ENCODE measurements at places on chromosomes 11 and 22.

GRCh38 chr22:20245577-20246367 lies 22.3 kb downstream of the RTN4R start:
- no peak for DNase-seq

DNA sequence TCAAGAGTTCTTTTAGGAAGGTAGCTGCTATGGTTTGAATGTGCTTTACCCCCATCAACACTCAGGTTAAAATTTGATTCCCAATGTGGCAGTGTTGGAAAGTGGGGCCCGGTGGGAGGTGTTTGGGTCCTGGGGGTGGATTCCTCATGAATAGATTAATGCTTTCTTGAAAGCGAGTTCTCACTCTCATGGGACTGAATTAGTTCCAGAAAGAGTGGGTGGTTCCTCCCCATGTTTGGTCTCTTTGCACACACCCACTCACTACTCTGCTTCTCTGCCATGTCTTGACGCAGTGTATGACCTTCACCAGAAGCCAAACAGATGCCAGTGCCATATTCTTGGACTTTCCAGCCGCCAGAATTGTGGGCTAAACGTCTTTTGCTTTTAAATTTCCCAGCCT lies 394.4 kb downstream of the OPCML start:
- no peak for DNase-seq

DNA sequence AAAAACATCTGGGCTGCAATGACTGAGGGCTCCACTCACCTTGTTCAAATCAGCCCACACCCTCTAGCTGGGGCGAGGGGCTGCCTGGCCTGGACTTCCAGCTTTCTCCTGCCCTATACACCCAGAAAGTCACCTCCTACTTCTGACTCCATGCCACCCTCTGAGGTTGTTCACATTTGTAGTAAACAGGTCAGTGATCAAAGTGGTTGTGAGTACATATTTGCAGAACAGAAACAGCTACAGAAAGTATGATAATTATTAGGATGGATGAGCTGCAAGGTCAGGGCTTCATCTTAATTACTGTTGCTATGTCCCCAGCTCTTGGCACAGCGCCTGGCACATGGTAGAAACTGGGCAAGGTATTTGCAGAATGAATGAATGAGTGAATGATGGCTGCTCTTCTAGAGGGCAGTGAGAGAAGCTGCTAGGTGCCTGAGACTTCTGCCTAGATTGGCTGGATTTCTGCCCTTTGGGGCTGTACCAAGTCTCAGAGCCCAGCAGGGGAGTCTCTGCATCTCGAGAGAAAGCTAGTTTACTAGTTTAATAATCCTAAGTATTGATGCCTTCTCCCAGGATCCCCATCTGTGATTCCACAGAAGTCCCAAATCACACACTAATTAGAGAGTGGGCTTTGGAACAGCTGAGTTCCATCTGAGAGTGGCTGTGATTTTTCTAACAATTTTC lies 36.0 kb downstream of the SYT13 start:
- no peak for DNase-seq

DNA sequence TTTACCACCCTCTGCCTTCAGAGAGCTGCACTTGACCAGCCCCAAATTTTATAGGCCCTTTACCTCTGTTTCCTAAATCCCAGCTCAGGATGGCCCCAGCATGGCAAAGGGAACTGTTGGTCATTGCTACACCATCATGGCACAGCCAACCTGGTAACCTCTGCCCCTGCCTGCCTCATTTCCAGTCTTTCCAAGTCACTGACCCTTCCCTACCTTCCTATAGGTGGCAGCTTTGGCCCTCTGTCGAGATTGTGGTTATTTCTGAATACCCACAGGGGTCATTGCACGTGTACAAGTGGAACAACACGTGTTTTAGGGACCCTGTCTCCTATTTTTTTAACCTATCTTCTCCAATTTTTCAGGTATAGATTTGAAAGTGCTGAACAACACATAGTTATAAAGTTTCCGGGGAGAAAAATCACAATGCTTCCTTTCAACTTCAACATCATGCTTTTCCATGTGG lies 2.8 kb downstream of the GALNT18 start:
- DNase-seq, result no peak

DNA sequence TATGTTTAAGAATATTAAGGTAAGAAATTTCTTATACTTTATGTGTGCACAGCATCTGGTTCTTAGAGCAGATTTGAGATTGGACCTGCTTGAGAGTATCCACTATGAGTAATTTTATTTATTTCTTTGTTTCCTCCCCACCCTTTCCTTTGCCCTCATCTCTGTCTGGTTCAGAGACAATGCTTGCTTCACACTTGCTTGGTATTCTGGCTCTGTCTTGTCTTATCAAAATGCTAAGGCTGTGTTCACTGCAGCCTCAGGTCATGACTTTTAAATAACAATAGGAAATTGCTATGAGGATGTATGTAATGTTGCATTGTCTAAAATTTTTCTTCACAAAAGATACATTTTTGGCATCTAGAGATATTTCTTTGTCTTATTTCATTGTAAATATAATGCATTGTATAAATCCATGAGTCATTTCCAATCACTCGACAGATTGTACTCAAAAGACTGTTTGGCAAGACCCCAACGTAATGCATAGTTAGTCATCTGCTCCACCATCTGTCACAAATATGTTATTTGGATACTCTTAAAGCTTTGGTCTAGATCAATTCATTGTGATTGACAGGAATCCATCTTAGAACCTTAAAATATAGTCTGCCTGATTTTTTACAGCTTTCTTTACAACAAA lies 395.7 kb downstream of the AASDHPPT start:
- no peak for DNase-seq

DNA sequence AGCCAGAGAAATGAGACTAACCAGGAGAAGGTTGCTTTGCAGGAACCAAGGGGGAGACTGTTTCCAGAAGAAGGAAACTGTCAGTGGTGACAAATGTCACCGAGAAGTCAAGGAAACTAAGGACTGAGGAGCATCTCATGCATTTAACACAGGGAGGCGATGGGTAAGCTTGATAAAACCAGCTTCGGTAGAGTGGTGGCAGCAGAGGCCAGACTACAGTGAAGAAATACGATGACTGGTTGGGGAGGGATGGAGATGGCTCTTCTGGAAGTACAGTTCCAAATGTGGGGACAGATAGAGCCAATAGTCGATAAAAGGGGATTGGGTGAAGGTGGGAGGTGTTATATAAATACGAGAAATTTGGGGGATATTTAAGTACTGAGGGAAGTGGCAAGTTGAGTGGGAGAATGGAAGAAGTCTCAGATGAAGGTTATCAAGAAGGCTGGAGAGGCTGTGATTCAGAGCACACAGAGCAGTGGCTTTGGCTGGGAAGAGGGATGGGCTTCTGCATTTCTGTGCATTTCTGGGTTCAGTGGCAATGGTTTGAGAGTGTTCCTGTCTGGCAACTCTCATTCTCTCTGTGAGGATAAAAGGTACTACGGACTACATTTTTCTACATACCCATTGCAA lies 29.2 kb downstream of the SC5D start:
- DNase-seq, result no peak

- DNase-seq, result no peak
Measured at GRCh38 chr11:1727096-1727690, 23.2 kb downstream of the IFITM10 start.

GRCh38 chr11:60347084-60347797 lies 20.2 kb downstream of the MS4A6E start:
- DNase-seq, result no peak

DNA sequence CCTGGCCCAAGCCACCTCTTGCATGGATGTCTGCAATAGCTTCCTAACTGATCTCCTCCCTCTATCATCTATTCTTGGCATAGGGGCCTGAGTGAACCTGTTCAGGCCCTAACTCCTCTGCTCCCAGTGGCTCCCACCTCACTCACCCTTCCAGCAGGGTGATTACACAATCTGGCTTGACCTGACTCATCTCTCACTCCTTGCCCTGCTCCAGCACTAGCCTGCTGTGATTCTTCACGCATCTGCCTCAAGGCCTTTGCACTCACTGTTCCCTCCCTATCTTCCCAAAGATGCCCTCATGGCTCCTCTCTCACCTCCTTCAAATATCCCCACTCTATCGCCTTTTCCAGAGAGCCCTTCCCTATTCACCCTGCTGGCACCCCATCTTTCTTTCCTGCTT lies 10.5 kb downstream of the SCN4B start:
- no peak for DNase-seq

GRCh38 chr11:60985991-60986915 lies 14.8 kb downstream of the CD6 start:
- DNase-seq, result peak; percentile 82

DNA sequence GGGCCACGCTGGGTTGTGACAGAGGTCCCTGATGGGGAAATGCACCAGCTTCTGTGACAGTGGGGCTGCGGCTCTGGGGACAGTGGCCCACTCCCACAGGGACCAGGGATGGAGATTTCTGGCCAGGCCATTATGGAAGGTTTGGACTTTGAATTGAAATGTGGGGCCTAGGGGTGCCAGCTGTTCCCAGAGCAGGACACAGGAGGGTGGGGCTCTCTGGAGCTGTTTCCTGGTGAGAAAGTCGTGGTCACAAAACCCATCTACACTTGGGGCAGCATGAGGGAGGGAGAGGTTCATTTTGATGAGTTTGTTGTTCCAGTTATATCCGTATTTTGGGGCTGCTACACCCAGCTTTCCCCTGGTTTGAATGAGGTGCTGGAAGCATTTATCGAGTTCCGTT lies 52.2 kb downstream of the LRP5 start:
- no peak for DNase-seq

DNA sequence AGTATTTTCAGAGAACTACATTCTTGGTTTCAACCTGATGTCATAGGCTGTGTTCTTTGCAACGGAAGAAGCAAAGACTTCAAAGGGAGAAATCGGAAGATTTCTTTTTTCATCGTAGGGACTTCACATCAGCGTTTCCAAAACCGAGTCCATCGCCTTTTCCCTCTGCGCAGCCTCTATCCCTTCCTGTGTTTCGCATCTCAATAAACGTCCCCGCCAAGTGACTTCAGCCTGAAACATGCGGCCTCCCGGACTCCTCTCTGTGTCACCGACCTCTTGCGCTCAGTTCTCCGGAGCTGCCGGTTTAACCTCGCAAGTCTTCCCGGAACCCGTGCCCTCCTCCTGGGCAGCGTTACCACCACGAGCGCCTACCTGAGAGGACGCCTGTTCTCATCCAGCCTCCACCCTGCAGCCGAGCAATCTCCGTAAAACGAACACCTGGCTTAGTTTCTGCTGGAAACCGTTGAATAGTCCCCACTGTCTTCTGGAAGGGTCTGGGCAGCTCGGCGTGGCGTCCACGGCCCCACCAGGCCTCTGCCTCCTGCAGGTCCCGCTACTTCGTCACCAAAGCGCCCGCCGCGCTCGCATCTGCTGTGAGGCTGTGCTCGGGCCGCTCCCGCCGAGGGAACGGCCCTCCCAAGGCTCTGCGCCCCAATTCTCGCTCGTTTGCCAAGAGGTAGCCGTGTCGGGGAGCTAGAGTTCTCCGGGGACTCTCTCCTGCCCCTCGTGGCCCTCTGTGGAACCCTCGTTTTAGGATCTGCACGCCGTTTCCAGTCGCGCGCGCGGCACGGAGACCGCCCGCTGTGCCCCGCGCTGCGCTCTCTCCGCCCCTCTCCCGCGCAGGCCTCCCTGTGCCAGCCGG lies at the start of gene GLB1L3:
Gene GLB1L3 (plus strand): TSS at position 846 of the 862 bp plus-strand sequence. CDS start 362 bp downstream, outside the sequence.
- DNase-seq, result peak; percentile 52

DNA sequence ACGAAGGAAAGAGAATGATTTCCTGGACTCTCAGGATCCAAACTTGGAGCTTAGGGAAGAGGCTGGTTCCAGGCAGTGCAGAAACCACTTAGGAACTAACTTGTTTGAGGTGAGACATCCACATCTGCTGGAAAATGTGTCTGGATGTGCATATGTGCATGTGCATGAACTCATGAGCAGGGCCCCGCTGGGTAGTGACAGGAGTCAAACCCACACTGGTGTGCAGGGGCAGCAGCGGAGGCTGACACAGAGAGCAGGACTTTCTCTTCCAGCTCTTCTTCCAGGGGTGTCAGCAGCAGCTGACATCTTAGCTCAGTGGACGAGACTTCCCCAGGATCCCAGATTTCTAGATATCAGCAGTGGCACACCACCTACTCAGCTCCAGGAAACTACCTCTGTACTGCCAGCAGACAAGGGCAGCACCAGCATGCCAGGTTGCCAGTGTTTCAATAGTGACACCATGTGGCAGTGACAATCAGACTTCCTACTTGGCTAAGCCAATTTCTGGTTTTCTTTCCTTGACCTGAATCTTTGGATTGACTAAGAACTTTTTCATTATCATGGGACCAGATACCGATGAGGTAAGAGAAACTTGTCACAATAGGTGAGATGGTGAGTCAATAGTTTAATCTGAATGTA lies 227.5 kb upstream of the ZC3H12C start:
- DNase-seq, result no peak

GRCh38 chr11:124754309-124754708 lies 2.3 kb upstream of the VSIG2 start:
- DNase-seq, result no peak

- DNase-seq, result no peak
Measured at GRCh38 chr11:79312617-79313529, 128.0 kb downstream of the TENM4 start.

- no peak for DNase-seq
Measured at GRCh38 chr11:62546244-62546928, at the start of gene AHNAK. AHNAK (minus strand) TSS chr11:62546806; CDS start chr11:62536098, 10,708 bp downstream.

- DNase-seq, result no peak
Measured at GRCh38 chr22:25166266-25167040, 33.2 kb upstream of the CRYBB3 start.

- no peak for DNase-seq
Measured at GRCh38 chr11:123308077-123308476, 113.0 kb upstream of the CLMP start.

- no peak for DNase-seq
Measured at GRCh38 chr11:91115116-91115515, 892.3 kb upstream of the CHORDC1 start.

DNA sequence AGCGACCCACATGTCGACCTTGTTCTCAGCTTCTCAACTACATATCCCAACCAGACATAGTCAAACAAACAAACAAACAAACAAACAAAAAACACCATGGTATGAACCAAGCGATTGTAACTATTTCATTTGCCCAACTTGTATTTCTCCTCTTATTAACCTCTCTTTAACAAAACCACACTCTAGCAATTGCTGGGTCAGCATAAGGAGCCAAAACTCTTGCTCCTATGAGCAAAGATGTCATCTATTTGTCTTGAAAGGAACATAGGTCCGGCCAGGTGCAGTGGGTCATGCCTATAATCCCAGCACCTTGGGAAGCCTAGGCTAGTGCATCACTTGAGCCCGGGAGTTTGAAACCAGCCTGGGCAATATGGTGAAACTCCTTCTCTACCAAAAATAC lies 145.6 kb downstream of the WT1 start:
- no peak for DNase-seq

DNA sequence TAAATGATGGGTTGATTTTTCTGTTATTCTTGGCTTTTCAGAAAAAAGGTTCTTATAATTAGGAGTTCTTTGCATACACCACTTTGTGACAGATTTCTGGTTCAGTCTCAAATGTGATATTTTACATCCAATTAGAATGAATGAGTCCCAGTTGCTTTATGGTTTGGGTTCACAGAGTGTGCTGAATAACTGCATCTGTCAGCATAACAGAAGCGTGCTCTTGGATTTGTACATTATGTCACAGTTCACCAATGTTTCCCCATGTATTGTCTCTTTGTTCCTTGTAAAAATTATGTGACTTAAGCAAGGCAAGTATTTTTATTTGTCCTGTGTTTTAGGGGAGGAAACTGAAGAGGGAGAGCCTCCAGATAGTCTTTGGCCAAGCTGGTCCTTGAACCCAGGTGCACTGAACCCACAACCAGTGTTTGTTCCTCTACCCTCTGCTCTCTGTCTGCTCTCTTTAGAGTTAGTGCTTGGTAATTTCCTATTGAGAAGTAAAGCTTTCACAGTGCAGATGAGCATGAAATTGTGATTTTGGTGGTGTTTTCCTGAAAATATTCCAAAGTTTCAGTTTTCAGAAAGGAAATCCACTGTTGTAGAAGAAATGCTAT lies 107.5 kb downstream of the TBC1D22A start:
- DNase-seq, result no peak

All from activated naive CD8-positive, alpha-beta T cell treated with anti-CD3 and anti-CD28 coated beads, Interleukin-2, amount 50 U/mL, for 16 hours (primary cell).